ENCODE measurements at places on chromosomes 3 and 15.

DNA sequence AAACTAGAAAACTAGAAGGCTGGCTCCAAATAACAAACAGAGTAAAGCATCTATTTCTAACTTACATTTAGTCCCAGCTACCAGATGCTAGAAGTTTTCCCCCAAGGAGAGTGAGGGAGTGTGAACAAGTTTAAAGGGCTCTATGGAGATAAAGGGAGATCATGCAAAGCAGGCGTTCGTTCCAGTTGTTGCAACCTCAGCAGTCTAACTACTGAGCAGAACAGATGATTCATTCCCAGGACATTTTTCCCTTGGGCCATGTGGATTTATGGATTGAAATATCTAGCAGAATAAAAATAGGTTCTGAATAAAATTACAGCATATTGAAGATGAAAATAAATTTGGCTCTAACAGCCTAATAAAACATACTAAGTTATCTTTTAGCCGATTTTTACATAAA, 154.8 kb upstream of the TTC14 start:
- DNase-seq, result no peak

DNA sequence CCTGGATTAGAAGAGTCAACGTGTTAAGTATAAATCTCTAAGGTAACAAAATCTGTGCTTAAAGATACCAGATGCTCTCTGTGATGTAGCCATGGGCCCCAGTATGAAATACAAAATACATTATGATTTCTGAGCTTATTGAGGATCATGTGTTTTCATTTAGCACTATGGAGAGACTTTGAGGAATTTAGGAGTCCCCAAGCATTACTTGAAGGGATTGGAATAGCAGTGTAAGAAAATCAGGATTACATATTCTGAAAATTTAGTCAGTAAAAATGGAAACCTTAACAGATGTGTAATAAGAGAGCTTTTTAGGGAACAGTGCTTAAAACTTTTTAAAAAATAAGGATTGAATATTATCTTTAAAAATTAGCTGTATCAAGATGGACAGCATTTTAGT, 35.5 kb downstream of the ECT2 start:
- no peak for DNase-seq

GRCh38 chr3:10672422-10672821, 143.6 kb upstream of the SLC6A11 start:
- DNase-seq, result no peak

DNA sequence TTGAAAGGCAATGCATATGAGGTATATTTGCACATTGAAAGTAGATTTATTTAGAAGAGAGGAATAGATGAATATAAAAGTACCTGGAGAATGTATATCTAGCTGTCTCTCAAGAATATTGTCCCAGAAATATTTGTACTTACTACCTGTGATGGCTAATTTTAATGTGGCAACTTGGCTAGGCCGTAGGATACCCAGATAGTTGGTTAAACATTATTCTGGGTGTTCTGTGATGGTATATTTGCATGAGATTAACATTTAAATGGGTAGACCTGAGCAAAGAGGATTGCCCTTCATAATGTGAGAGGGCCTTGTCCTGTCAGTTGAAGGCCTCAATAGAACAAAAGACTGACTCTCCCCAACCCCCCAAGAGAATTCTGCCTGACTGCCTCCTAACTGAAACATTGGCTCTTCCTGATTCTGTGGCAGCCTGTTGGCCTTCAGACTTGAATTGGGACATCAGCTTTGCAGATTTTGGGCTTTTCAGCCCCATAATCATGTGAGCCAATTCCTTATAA, 69.4 kb upstream of the FILIP1L start:
- DNase-seq, result no peak

DNA sequence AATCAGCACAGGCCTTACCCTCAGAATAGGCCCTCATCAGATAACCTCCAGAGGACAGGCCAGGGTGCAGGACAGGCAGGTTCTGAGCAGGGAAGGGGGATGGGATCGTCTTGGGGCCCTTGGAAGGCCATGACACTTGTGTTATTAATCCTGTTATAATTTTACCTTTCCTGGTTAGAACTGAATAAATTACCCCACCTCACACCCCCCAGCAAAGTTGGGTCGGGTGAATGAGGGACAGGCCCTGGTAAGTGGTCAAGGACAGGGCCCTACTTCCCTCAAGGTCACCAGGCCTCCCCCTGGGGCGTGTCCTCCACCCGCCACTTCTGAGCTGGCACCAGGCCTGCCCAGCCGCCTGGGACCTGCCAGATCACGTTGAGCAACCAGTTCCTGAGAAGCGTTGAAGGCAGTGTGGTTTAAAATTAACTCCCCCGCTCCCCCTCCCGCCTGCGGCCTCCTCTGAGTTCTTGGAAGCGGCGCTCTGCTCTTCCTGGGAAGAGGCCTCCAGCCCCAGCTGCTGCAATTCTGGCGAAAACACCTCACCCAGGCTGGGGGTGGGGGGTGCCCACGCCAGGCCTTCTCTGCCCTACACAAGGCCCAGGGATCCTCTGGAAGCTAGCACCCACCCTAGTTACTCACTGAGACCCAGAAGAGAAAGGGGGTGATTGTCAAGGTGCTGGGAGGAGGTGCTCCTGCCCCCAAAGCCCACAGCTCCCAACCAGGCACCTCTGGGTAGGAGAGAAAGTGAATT, 10.6 kb downstream of the CISH start:
- DNase-seq, result peak; percentile 95

DNA sequence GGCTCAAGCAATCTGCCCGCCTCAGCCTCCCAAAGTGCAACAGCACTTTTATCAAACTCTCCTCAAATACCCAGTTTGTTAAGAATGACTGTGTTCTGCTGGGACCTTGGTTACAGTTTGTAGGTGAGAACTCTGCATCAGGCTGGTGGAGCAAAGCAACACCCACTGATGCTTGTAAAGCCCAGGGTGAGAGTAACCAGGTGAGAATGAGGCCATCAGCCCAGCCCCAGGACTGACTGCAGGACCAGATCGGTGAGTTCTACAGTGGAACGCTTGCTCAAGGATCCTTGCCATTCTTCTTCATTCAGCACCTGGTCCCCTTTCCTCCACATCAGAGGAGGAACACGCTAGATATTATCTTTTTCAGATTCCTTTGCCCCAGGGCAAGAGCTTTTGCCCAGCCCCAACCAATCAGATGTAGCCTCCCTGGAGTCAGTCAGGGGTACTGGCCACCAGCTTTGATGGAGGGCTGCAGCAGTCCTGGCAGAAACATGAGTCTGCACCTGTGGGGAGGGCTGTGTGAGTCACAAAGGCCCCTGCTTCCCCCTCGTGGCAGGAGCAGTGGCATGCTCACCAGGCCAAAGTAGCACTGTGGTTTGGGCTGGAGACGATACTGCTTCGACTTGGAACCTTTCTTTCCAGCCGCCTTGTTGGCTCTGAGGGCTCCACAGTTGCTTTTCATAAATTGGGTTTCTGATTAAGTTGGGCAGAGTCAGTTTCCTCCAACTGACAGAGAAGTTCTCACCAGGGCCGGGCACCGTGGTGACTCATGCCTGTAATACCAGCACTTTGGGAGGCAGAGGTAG, 3.5 kb upstream of the SHISA5 start:
- DNase-seq, result peak; percentile 81

DNA sequence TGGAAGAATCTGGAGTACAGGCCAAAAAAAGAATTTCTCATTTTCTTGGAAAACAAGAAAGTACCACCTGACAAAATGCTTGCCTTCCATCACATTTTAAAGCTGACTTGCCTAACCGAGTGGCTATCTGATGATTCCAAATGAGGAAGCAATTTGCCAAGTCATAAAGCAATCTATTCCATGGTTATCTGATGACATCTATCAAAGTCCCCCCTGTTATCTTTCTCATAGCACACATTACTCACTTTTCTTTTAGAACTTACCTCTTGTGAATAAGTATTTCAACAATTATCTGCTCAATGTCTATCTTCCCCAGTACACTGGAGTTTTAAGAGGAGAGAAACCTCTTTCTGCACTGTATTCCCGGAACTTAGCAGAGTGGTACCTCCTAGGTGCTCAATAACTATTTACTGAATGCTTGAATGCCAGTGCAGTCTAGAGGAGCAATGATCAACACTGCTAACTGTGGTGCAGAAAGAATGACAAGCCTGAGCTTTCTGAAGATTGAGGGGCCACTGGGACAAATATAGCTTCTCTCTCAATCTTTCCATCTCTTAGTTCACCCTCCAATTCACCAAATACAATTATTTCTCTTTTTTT, 186.3 kb upstream of the ATP11B start:
- DNase-seq, result no peak

GRCh38 chr3:37271611-37272010, 97.2 kb upstream of the LRRFIP2 start:
- no peak for DNase-seq

GRCh38 chr3:149604125-149604875, 53.5 kb downstream of the WWTR1 start:
- DNase-seq, result no peak

GRCh38 chr15:22224241-22224671, 143.9 kb downstream of the OR4M2 start:
- DNase-seq, result no peak
